ENCODE measurements at places on chromosomes 4 and X.

GRCh38 chr4:187865914-187866313 lies 129.7 kb upstream of the ZFP42 start:
- no peak for DNase-seq

DNA sequence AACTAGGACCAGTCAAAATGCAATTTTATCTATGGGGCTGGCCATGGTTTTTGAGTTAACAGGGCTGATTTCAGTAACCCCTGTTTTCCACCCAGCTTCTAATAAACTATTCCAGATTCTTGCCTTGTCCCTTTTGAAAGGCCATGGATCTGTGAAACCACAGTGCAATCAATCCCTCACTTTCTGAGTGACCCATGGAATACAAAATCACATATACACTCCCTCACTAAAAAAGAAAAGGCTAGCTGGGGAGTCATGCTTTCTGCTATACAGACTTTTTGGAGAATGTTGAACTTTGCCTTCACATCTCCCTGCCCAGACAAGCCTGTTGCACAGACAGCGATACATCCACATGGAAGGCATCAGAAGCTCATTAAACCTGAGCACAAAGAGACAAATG lies 47.9 kb downstream of the MAD2L1 start:
- DNase-seq = no peak

GRCh38 chrX:68832516-68833447 lies 4.0 kb downstream of the EFNB1 start:
- DNase-seq = no peak

GRCh38 chr4:77852892-77853495 lies 9.6 kb upstream of the MRPL1 start:
- no peak for DNase-seq

- DNase-seq = no peak
These were observed 22.1 kb upstream of the MSX1 start for GRCh38 chr4:4837316-4837715.

DNA sequence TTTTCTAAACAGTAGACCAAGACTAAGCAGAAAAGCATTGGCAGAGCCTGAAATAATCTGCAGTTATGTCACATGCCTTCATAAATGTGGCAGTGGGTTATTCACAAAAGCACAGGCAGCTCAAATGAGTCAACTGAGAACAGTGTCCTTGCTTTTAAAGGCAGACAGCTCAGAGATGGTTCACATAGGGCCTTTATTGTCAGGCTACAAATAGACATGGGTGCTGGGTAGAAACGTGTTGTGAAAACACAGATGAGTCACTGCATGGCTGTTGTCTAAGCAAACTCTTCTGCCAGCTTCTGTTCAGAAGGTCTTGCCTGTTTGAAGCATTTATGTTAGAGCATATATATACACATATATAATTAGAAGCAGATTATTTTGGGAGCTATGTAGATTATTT lies 118.0 kb downstream of the SLC4A4 start:
- peak; percentile 5 for DNase-seq

GRCh38 chr4:136281307-136281706 lies 1251.0 kb downstream of the PCDH18 start:
- no peak for DNase-seq

GRCh38 chrX:45007598-45007997 lies 134.6 kb downstream of the KDM6A start:
- DNase-seq = no peak

DNA sequence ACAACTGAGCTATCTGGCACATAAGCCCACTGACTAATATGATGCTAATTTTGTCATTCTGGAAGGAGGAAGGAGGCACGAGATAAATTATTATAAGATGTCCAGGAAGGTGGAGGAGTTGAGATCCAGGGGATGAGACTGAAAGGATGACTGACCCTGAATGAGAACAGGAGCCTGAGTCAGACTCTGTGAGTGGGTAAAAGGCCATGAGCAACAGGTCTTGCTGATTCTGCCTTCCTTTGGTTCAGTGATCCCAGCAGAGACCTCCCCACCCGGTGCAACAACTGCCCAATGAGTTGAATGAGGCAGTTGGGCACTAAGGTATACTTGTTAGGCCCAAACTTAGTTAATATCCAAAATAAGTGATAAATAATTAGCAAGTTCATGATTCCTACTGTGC lies 238.1 kb upstream of the GPC4 start:
- no peak for DNase-seq

- no peak for DNase-seq
These were observed 42.6 kb downstream of the GASK1B start for GRCh38 chr4:158130204-158130603.
